ENCODE measurements at places on chromosomes 11 and 22. TPM values are rescaled to one million over a fixed set of nuclear protein-coding genes. Genes with fewer than 3 reads are reported as not detected.

TSPAN32 gene
- total RNA-seq = 1.2 TPM

SOX10 gene
- 0.09 TPM for total RNA-seq

IGSF9B gene
- 5.8 TPM for total RNA-seq

HYLS1 gene
- total RNA-seq = 5.4 TPM

BIRC3 gene
- 2.2 TPM for total RNA-seq

YDJC gene
- 25.3 TPM for total RNA-seq

MIAT gene
- total RNA-seq = 7.0 TPM

MMP27 gene
- total RNA-seq = not detected

CDC42EP2 gene
- 12.3 TPM for total RNA-seq

UPK3A gene
- total RNA-seq = 0.87 TPM

DEPDC7 gene
- 4.7 TPM for total RNA-seq

SYT13 gene
- 6.8 TPM for total RNA-seq

BLID gene
- total RNA-seq = 1.2 TPM

FADD gene
- total RNA-seq = 20.9 TPM

MYBPC3 gene
- not detected for total RNA-seq

CTTN gene
- 318 TPM for total RNA-seq

APOA1 gene
- 0.75 TPM for total RNA-seq

CD248 gene
- total RNA-seq = 95.2 TPM

PANX1 gene
- 40.1 TPM for total RNA-seq

OR6T1 gene
- total RNA-seq = not detected

MPZL2 gene
- 36.9 TPM for total RNA-seq

RFPL3 gene
- not detected for total RNA-seq

KCNA4 gene
- 4.6 TPM for total RNA-seq

OR52I2 gene
- not detected for total RNA-seq

PAMR1 gene
- total RNA-seq = 38.3 TPM

NFAM1 gene
- total RNA-seq = 0.27 TPM

MS4A6E gene
- not detected for total RNA-seq

PLA2G6 gene
- total RNA-seq = 91.9 TPM

Measured in mesothelial cell of epicardium (in vitro differentiated cells).